Stimulated activated CD8-positive, alpha-beta memory T cell treated with anti-CD3 and anti-CD28 coated beads, Interleukin-2, amount 100 ng/mL, for 1 hour (primary cell): ENCODE measurements at places on chromosomes 7 and 10.

DNA sequence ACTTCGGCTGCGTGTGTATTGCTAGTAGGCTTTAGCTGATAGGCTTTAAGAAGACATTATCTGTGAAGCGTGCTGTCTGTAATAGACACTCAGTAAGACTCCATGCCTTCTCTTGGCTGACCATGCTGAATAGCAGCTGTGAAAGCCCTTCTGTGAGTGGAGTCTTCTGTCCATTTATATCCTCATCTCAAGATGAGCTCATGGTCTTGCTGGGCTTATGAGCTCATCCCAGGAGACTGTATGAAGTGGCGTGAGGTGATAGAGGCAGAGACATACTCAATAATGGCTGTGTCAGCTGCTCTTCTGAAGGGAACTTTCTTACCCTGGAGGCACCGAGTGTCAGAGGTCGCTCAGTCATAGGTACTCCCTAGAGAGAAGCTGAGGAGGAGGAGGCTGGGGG lies 111.5 kb downstream of the SH2D4B start:
- DNase-seq, result no peak

- DNase-seq, result no peak
Measured at GRCh38 chr10:122657729-122658128, 41.9 kb downstream of the C10orf120 start.

DNA sequence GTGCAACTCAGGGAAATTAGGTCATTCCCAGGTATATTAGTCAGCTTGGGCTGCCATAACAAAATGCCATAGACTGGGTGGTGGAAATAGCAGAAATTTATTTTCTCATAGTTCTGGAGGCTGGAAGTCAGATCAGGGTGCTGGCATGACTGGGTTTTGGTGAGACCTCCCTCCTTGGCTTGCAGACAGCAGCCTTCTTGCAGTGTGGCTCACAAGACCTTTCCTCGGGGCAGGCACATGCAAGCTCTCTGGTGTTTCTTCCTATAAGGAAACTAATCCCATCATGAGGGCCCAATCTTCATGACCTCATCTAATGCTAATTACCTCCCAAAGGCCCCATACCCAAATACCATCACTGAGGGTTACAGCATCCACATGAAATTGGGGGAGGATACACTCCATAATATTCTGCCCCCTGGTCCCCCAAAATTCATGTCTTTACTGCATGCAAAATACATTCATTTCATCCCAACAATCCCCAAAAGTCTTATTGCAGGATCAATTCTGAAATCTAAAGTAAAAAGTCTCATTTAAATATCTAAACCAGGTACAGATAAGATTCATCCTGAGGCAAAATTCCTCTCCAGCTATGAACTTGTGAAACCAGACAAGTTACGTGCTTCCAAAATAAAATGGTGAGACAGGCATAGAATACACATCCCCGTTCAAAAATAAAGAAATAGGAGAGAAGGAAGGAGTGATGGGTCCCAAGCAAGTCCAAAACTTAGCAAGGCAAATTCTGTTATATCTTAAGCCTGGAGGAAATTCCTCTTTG lies 17.4 kb upstream of the CBLL1 start:
- no peak for DNase-seq

DNA sequence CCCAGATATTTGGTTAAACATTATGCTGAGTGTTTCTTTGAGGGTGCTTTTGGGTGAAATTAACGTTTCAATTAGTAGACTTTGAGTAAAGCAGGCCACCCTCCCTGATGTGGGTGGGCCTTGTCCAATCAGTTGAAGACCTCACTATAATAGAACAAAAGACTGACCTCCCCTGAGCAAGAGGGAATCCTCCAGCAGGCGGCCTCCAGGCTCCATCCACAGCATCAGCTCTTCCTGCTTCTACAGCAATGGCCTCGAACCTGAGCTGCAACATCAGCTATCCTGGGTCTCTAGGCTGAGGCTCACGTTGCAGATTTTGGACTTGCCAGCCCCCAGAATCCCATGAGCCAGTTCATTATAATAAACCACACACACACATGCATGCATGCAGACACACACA lies 104.2 kb downstream of the PFKFB3 start:
- no peak for DNase-seq

DNA sequence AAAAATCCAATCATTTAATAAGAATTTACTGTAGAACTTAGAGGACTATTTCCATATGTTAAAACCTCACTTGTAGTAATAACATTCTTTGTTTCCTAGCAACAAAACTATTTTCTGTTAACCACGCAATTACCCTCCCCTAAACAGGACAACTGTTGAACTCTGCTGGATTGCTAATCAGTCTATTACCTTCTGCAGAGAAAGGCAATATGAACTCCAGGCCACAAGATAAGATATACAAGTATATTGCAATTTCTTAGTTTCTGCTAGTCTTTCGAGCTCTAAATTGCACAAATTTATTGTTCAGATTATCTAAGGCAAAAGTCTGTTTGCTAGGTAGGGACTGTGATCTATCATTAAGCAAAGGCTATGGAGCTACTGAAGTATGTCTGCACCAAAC lies 920.1 kb upstream of the LRRN3 start:
- no peak for DNase-seq

- no peak for DNase-seq
Measured at GRCh38 chr7:52959336-52959735, 76.1 kb upstream of the POM121L12 start.

DNA sequence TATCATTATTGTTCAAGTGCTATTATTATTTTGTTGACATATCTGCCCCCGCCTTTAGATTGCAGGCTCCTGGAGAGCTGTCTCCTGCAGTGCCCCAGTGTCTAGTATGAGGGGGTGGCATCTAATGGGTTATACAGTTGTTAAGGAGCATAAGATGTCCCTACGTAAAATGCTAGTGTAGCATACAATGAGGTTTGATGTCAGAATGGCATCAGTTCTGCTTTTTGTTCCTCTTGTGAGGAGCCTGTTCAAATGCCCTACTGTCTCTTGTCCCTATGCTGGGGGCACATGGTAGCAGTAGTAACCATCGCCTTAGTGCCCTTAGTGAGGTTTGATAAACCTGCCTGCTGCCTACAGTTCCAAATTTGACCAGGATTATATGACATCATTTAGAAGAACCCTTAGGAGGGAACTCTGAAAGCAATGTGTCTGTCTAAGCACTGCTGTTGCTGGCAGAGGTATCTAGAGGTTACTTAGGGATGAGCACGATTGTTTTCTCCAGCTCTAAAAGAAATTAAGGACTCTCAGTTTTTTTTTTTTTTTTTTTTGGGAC lies 9.7 kb downstream of the CREM start:
- no peak for DNase-seq

DNA sequence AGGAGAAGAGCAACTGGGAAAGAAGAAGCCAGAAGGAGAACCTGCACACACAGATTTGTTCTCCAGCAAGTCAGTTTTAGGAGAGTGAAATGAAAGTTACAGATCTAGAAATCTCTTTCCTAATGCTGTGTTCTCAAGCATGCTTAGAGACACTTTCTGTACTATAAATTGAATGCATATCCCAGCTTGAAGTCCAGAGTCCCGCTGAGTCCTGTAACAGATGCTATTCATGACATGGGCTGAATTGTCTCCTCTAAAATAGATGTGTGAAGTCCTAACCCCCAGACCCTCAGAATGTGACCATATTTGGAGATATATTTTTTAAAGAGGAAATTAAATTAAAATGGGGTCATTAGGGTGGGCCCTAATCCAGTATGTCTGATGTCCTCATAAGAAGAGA lies 46.9 kb upstream of the GJD4 start:
- DNase-seq, result no peak

DNA sequence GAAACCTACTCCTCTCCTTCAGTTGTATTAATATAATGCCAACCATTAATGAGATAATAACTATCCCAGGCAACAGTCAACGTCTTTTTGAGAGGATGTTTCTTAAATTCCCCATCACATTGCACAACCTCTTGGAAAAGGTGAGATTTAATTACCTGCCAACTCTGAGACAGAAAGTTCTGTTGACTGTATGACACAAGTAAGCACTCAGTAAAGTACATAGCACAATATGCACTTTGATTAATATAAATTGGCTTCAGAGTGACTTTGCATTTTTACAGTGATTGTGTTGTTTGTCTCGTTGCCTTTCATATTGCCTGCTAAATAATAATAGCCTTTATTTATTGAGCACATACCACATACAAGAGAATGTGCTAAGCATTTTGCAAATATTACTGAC lies 46.7 kb downstream of the CAV1 start:
- no peak for DNase-seq

- no peak for DNase-seq
Measured at GRCh38 chr10:6570893-6571292, 9.2 kb downstream of the PRKCQ start.

GRCh38 chr7:44955733-44956132 lies 23.1 kb downstream of the MYO1G start:
- no peak for DNase-seq

GRCh38 chr7:47489624-47490023 lies 92.3 kb downstream of the TNS3 start:
- DNase-seq, result no peak

GRCh38 chr7:28988091-28988490 lies 30.0 kb upstream of the TRIL start:
- no peak for DNase-seq

DNA sequence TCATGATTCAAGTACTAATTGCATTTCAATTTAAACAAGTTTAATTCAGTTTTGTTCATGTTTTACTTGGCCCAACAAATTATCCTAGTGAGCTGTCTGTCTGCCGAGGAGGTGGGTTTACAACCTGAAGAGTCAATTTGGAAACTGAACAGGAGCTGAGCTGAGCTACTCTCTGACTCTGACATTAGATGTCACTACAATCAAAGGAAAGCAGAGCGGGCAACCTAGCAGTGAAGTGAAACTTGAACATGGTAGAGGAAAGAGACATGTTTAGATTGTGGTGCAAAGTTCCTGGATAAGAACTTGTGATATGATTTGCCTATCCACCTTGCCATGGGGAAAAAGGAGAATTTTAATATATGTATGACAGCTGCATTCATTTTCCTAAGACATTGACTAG lies 9.6 kb upstream of the AGR3 start:
- DNase-seq, result no peak

DNA sequence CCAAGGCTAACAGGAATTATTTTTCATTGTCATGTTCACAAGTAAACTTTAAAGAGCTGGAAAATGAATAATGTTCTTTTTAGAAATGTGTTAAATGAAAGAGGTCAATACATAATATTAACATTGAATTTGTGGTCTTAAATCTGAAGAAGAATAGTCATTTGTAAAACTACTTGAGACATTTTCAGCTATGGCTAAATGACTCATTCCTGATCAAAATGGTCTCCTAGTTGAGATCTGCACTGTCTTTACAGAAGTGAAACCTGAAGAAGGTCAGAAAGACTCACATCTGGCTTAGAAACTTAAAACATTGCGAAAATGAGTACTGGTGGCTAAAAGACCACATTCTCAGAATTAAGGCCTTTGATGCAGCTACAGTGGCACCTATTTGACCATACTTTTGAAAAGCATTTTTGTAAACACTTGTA lies 5.9 kb downstream of the PIK3CG start:
- no peak for DNase-seq

DNA sequence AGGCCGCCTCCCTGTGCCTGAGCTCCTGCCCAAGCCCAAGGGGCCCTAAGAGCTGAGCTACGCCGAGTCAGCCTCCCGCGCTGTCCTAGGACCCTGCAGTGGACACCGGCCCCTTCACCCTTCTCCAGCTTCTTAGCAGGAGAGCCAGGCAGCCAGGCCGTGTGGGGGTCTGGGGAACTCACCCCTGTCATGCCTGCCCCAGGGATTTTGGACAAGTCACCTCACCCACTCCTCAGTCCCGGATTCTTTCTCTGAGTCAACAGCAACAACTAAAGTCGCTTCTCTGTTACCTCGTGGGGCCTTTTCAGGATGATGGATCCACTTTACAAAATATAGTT lies 79.3 kb downstream of the MKI67 start:
- no peak for DNase-seq

- DNase-seq, result peak; percentile 24
Measured at GRCh38 chr7:45089341-45089891, 647 bp upstream of the NACAD start.

DNA sequence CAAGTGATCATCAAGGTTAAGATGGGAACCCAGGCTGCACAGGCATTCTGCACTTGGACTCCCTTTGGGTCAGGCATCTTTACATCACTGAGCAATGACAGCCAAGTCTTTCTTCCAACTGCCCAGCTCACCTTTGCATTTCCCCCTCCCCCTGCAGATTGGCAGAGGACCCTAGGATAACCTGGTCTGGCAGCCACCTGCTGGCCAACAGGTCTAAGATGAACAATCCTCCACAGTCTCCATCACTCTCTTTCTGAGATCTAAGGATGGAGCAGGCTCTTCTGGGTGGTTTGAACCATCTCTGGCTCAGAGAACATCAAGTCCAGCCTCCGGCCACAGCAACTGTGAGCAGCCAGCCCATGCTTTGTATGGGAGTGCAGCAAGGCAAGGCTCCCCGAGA lies 75.8 kb downstream of the RAB11FIP2 start:
- DNase-seq, result no peak

GRCh38 chr10:34341473-34341872 lies 473.6 kb downstream of the PARD3 start:
- DNase-seq, result no peak

DNA sequence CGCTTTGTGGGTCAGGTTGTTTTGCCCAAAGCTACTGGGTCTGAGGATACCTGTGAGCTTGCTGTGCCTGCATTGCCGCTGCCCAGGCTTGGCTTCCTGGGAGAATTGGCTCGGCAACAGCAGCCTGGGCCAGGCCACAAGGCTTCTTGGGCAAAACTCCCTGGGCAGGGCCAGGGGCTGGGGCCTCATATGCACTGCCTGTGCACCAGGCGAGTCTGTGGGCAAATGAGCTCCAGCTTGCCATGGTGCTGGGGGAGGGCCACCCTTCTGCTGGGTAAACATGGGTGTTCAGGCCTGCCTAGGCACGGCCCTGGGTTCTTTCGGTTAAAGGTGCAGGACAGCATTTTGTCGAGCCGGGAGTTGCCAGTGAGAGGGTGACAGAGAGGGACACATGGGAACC lies 19.4 kb downstream of the ZMIZ1 start:
- no peak for DNase-seq

DNA sequence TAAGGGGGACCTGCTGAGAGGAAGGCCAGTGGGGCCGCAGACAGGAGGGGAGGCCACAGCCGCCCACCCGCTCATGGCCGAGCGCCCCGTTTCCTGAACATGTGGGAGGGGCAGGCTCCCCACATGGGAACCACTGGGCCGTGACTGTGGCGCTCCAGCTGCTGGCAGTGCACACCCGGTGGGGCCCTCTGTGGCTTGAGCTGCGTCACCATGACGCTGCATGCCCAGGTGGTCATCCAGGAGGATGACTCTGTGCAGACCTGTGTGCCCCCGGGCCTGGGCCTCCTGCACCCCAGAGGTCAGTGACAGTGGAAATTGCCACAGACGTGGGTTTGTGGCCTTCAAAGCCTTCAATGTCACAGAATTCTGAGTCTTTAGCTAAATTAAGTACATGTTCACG lies 85.1 kb downstream of the MGMT start:
- no peak for DNase-seq

GRCh38 chr10:3467052-3467951 lies 294.7 kb upstream of the PITRM1 start:
- DNase-seq, result no peak

GRCh38 chr7:28532181-28532580 lies 119.9 kb downstream of the CREB5 start:
- no peak for DNase-seq
